ENCODE measurements at places on chromosomes 4 and X.

DNA sequence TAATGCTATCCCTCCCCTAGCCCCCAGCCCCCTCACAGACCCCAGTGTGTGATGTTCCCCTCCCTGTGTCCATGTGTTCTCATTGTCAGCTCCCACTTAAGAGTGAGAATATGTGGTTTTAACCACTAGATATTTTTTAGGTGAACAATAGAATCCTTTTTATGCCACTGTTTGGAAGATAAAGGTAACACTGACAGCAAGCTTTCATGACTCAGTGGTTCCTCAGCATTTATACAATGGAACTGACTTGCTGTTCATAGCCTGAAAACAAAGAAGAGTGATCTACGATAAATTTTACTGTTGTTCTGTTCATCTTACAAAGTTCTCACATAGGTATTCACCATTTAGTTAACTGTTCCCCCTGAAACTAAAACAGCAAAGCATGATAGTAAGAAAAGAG lies 147.8 kb downstream of the ARHGAP10 start:
- DNase-seq: no peak

- no peak for DNase-seq
Measured at GRCh38 chrX:18995221-18995620, 11.3 kb upstream of the PHKA2 start.

GRCh38 chr4:128358231-128358912 lies 70.8 kb upstream of the PGRMC2 start:
- DNase-seq: no peak

DNA sequence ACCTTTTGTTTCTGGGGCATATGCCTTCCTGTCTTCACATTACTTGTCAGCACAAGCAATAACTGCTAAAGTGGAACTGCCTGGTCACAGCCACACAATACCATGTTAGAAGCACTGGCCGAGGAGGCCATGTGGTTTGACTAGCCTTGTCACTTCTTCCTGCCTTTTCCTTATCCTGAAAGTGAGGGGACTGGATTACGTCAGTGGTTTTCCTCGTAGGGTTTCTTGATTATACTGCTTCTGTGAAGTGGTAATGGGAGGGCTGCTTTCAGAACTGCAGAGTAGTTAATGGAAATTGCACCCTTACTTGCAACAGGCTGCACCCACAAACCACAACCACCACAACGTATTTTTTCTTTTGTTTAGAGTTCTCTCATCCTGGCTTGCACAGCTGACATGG lies 26.6 kb downstream of the ZRSR2 start:
- peak; percentile 40 for DNase-seq

DNA sequence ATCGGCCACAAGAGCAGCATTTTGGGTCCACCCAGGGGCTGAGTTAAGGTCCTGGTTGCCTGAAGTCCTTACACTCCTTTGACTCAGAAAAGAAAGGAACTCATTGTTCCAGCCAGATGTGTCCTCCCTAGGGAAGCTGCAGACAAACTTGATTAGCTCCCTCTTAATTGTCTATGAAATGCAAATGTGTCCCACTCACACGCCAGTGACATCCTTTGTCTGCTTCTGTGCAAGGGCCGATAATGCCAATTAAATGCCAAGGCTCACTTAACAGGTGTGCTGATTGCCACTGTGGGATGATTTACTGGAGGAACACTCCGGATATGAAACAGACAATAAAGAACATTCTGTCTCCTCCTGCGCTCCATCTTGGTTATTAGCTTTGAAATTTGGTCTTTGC lies 332.9 kb upstream of the CPEB2 start:
- no peak for DNase-seq

DNA sequence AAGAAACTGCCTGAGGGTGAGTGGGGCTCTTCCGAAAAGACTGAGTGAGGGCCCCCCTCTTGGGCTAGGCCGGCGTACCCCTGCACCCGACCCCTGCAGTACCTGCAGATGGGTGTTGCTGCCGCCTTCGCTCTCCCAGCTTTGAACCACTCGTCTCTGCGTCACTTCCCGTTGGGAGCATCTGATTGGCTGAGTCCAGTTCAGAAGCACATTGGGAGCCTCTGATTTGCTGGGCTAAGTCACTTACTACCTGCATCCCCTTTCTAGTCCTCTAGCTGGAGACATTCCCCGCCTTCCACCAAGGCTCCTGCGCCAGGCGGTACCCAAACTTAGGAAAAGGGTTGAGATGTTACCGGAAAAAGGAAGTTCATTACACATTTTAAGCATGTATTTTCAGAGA lies 20.4 kb upstream of the WWC2 start:
- no peak for DNase-seq

GRCh38 chrX:55619547-55619946 lies 3.7 kb upstream of the FOXR2 start:
- DNase-seq: no peak

GRCh38 chrX:38817004-38817703 lies 15.9 kb downstream of the MID1IP1 start:
- DNase-seq: no peak

DNA sequence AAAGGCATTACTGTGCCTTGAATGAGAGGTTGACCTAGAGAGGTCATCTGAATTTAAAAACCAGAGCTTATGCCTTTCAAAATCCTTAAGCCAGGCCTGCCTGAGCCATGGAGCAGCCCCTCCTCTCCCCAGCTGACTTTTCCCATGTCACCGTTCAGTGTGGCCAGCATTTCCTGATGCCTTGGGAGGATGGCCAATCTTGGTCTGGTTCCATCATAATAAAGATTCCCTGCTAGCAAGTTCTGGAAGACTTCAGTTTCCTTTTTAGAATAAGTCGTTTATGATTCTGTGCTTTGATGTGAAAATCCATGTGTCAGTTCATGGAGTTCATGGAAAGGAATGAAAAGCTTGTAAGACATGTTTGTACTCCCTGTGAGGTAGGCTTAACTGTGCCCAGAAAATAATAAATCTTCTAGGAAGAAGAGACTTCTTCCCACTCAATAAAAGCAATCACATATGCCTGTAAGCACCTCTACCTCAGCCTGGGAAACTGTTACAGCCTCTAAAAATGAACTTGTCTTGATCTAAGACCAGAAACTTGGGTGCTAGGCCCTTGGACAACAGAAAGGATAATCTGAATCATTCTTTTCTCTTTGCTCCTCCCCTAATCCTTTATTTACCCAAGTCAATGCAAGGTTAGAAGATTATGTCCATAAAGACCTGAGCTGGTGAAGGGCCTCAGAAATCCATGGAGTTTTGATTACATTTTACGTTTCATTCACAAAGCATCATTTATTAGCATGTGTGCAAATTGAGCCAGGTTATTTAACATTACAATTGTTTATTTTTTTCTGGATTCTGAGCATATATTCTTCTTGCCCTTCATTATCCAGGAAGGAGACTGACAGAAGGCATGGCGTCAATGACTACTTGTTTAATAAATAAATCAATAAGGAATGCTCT lies 84.0 kb upstream of the TBC1D9 start:
- no peak for DNase-seq

- no peak for DNase-seq
Measured at GRCh38 chrX:154761977-154762536, 607 bp upstream of the DKC1 start.

DNA sequence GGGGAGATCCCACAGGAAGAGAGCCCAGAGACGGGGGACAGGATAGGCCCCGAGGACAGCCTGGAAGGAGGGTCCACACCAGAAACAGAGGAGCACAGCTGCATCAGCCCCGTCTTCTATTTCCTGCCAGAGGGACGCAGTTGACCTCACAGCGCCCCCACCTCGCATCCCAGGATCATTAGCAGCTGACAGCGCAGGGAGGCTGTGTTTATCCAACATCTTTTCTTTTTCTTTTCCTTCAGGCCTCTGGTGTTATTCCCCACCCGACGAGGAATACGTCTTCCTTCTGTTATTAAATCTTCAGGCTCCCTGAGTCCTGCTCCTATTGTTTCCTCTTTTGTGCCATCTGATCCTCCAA lies 75.4 kb downstream of the DCHS2 start:
- peak; percentile 14 for DNase-seq

DNA sequence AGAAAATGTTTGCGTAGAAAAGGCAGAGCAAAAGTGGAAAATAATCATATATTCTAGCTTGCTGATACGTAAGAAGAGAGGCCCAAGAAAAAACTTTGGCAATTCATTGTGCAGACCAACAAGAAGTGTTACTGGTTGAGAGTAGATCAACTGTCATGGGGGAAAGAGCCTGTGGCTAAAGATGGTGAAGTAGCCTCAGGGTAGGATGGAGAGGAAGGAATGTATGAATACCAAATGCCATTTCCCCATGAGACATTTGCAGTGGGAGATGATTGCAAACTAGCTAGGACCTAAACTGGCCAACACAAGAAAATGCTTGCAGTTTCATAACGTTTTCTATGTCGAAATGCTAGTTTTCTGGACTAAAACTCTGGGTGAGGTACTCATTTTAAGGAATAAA lies 47.7 kb upstream of the ADGRL3 start:
- DNase-seq: no peak

- no peak for DNase-seq
Measured at GRCh38 chr4:85823295-85823694, 348.3 kb downstream of the ARHGAP24 start.

DNA sequence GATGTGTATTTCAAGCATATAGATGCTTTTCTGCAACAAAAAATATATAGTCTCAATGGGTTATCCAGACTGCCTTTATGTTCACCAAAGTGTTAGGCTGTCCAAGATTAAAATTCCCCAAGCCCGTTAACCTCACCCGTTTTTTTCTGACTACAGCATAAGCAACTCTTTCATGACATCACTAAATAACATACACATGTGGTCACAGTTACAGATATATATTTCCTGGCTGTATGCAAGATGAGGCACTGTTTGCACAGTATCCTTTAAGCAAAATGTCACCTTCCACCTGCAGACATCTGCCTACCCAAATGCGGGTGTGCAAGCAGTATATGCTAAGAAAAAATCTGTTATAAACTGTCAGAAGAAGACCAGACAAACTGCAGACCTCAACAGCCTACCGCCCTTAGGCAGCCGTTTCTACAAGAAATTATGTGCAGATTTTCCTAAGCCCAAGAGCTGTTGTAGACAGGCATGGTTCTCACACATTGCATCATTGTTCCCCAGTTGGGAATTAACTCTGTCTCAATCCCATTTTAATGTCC lies 183.1 kb upstream of the MXRA5 start:
- DNase-seq: no peak

GRCh38 chr4:38983787-38984598 lies 48.2 kb downstream of the TMEM156 start:
- DNase-seq: peak; percentile 18

DNA sequence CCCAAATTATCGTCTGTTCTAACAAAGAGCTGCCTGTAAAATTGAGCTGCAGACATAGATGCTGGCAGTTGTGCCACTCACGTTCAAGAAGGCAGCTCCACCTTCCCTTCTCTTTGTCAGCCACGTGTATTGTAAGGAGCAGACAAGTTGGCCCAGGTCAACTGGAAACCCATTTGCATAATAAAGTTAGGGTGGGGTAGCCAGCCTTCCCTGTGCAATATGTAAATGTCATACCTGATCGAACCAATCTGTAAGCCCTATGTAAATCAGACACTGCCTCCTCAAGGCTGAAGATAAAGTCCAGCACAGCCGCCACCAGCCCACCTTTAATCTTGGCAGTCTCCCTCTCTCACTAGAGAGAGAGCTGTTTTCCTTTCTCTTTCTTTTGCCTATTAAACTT lies 117.2 kb downstream of the TMEM144 start:
- DNase-seq: no peak

All from stimulated activated CD4-positive, alpha-beta T cell treated with anti-CD3 and anti-CD28 coated beads, Interleukin-15, amount 100 ng/mL, for 24 hours (primary cell).